ENCODE measurements at places on chromosomes 7 and 10.

DNA sequence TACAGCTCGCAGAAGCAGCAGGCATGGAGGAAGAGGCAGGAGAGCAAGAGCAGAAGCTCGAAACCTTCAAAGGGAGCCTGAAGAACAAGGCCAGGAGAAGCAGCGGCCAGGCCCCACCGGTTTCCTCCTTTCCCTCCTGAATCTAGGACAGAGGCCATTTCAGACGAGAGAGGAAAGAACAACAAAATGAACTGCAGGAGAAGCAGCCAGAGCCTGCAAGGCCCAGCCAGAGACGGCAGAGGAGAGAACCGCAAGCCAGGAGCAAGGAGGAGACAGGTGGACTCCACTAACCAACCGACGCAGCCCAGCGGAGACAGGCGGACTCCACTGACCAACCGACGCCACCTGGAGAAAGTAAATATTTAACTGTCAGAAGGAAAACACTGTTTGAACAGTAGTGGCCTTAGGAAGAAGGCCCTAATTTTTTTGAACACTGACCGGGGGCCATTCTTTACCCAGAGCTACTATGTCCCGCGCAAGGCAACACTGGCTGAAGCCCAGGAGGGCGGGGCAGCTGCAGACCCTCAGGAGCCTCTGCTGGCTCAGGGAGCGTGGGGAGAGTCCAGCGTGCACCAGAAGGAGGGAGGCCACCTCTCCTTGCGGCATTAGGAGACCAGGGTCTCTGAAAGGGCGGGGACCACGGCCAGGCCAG, 559.2 kb downstream of the PTPRN2 start:
- DNase-seq: no peak

DNA sequence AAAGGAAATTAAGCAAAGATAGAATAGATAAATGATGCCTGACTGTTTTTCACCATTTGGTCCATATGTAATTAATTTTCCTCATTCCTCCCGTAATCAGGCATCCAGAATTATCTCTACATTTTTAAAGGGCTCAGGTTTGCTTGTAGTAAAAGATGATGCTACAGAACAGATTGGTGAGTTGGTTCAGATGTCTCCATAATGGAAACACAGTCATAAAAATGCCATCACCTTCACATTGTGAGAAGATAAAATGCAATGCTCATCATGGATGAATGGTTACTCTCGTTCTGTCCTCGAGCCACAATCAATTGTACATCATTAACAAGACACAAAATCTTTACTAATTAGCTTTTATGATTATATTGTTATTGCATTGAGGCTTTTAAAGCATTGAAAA, 64.9 kb upstream of the CELF2 start:
- DNase-seq: no peak

DNA sequence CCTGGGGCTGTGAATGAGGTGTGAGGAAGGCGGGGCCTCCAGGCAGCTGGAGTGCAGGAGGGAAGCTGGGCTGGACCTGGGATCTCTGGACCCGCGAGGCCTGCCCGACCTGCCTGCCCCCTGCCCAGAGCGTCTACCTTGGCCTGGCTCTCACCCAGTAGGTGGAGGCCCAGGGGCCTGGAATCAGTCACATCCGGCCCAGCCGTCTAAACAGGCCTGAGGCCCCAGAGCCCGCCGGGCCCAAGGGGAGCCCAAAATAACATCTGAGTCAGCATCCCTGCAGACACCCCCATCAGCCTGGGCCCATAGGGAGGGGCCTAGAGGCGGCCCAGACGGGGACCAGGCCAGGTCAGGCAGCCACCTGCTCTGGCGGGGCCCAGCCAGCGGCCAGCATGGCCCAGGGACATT, 15.1 kb upstream of the ELN start:
- peak; percentile 94 for DNase-seq

DNA sequence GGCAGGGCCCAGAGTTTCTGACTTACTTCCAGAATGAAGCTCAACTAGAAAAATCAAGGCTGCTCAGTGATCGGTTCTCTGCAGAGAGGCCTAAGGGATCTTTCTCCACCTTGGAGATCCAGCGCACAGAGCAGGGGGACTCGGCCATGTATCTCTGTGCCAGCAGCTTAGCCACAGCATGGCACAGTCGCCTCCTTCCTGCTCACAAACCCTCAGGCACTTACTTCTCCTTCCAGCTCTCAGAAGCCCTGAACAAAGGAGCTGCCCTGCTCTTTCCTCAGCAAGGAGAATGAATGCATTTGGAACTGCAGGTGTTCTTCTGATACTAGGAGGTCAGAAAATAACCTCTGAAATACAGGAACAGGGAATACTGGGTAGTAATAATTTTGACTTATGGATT, 219.7 kb upstream of the PRSS1 start:
- DNase-seq: no peak

GRCh38 chr10:72913287-72913686, 19.7 kb downstream of the OIT3 start:
- DNase-seq: no peak

GRCh38 chr10:110401401-110402076, 96.2 kb upstream of the DUSP5 start:
- DNase-seq: no peak

GRCh38 chr10:74995806-74996205, 115.7 kb upstream of the SAMD8 start:
- DNase-seq: no peak

DNA sequence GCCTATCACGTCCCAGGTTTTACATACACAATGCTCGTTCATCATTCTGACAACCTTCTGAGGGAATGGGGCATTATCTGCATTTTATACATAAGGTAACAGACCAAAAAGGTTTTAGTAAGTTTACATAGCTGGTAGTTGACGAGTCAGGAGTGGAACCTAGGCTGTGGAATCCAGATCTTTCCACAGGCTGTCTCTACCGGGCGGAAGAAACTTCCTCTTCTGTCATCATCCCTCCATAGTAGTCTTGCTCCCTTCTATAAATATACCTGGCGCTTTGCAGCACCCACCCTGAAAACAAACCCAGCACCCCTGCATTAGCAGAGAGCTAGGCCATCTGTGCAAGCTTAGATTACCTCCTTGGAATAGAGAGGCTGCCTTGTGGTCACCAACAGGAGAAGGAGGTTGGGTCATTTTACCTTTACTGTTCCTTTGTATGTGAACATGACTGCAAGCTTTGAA, 1.3 kb downstream of the TSPAN13 start:
- no peak for DNase-seq

GRCh38 chr10:44937196-44938005, 22.2 kb upstream of the RASSF4 start:
- DNase-seq: no peak

Data from hepatic stellate cell (primary cell).